ENCODE measurements at places on chromosomes 2 and 18. TPM values are rescaled to one million over a fixed set of nuclear protein-coding genes. Genes with fewer than 3 reads are reported as not detected.

Gene CDK5R2
- total RNA-seq, result not detected

Gene EFHD1
- not detected for total RNA-seq

DNA sequence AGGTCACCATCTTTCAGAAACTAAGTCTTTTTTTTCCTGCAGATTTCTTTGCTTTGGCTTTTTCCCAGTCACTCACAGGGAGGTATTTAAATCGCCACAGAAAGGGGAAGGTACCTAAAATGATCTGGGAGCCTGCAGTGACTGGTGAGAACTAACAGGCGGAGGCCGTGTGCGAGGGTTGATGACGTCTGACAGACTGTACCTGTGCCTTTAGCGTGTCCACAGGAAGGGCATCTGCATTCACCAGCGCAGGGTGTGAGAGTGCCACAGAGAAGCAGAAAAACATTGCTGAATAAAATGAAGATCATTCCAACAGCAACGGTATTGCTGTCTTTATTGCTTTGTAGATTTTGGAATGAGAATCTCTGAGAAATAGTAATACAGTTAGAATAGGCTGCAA lies 5.7 kb downstream of the CTDP1 start:
- no peak overlapping the region for H3K27ac ChIP-seq
- H3K36me3 ChIP-seq, result no peaks in the 10 kb centered on the region
- H3K27me3 ChIP-seq, result no peaks in the 10 kb centered on the region
- no peak overlapping the region for H3K4me3 ChIP-seq
- DNase-seq, result no peak

Gene PTCD3
- 95.3 TPM for total RNA-seq

Gene ONECUT2
- total RNA-seq, result 0.49 TPM

DNA sequence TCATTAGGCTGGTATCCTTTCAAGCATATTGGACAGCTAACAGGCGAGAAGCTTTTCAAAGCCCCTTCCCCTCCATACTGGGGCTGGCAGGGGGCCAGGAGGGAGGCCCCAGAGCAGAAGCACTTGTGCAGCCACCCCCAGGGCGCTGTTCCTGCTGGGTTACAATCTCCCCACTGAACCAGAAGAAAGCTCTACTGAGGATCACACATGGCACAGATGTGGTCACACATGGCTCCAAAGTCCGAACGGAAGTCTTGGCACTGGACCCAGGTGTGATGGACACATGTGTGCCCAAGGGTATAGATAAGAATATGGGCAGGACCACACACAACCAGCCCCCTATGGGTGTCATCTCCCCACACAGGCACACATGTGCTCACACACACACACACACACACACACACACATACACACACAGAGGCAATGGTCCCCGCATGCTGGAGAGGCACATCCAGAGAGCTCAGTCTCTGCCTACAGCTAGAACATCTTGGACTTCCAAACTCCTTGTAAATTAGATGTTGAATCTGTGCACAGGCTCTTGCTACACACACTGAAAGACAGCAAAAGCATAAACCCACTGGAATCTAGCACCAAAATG lies 56.4 kb downstream of the TTC32 start:
- DNase-seq, result no peak
- no peaks in the 10 kb centered on the region for H3K36me3 ChIP-seq
- no peak overlapping the region for H3K4me3 ChIP-seq
- no peaks in the 10 kb centered on the region for H3K27me3 ChIP-seq
- H3K4me1 ChIP-seq, result no peaks in the 10 kb centered on the region
- H3K27ac ChIP-seq, result no peak overlapping the region

Gene WNT10A
- total RNA-seq, result not detected

Gene MEP1B
- not detected for total RNA-seq

Gene SCN9A
- total RNA-seq, result 1.9 TPM

DNA sequence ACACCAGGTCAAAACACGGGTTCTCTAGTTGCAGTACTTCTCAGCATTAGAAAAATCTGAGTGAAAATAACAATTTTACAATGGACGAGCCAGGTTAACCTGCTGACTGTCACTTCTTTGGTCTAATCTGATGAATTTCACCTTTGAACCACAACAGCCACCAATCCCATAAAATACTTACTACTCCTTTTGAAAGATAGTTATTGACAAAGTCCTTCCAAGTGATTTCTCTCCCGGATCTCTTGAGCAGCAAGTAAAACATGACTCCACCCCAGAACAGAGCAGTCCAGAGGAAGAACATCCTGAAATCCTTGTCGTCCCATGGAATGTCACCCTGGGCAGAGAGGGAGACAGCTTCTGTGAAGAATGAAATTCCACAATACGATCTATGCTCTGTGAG lies 10.2 kb downstream of the AFG3L2 start:
- no peaks in the 10 kb centered on the region for H3K27me3 ChIP-seq
- no peak overlapping the region for H3K4me3 ChIP-seq
- H3K27ac ChIP-seq, result no peak overlapping the region
- H3K4me1 ChIP-seq, result peaks cover 10% of the 10 kb centered on the region

DNA sequence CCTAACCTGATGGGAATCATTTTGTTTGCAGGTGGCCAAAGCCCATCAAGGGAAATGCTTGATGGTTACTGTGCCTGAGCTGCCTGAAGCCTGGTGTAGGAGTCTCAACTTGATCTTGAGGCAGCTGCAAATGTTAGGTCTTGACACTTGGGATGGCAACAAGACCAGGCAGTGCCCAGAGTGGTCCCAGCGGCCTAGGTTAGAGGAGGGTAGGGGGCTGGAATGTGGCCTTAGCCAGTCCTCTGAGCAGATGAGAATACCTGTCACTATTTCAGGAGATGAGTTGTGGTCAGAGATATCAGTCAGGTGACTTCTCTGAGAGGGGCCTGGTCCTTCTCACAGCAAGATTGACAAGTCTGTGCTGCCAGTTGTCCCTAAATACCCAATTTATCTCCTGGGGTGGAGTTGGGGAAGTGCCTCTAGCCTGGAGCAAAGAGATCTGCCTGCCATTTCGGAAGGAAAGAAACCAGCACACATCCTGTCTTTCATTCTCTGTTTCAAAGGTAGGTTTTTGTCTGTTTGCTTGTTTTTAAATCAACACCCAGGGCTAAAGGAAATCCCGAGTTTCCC lies 13.4 kb downstream of the SPTBN1 start:
- no peak overlapping the region for H3K27ac ChIP-seq
- H3K36me3 ChIP-seq, result no peaks in the 10 kb centered on the region
- peaks cover 7% of the 10 kb centered on the region for H3K4me1 ChIP-seq
- H3K4me3 ChIP-seq, result no peak overlapping the region
- H3K27me3 ChIP-seq, result no peaks in the 10 kb centered on the region
